ENCODE measurements at places on chromosomes 3 and 15.

DNA sequence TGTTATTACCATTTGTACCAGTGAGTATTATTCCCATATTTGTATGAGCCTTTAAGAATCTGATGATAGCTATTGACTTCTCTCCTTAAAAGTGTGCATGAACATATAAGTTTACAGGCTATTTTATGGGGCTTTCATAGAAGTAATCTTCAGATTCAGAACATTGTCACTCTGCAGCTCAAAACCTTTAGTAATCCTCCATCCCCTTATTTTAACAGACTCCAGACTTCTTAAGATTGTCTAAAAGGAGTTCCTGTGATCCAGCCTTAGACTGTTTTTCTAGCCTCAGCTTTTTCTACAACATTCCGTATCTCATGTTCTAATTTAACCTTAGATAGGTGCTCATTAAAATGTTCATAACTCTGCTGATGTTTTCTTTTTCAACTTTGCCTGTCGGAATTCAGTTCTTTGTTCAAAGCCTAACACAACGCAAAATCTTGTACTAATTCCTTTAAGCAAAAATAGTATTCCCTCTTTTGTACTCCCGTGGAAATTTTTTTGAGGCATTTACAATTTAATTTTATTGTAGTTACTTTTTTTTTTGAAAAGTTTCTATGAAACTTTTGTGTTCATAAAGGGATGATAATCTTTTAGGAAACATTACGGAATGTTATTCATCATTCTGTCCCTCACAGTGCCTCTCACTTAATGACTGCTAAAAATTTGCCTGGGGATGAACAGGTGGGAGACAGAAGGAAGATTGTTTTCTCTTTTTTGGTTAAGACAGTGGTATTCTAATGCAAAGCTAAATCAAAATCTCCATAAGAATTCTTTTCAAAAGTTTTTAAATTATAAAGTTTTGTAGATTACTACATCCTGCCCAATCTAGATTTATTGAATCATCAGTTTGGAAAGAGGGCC lies 38.7 kb upstream of the UTS2B start:
- DNase-seq = no peak

DNA sequence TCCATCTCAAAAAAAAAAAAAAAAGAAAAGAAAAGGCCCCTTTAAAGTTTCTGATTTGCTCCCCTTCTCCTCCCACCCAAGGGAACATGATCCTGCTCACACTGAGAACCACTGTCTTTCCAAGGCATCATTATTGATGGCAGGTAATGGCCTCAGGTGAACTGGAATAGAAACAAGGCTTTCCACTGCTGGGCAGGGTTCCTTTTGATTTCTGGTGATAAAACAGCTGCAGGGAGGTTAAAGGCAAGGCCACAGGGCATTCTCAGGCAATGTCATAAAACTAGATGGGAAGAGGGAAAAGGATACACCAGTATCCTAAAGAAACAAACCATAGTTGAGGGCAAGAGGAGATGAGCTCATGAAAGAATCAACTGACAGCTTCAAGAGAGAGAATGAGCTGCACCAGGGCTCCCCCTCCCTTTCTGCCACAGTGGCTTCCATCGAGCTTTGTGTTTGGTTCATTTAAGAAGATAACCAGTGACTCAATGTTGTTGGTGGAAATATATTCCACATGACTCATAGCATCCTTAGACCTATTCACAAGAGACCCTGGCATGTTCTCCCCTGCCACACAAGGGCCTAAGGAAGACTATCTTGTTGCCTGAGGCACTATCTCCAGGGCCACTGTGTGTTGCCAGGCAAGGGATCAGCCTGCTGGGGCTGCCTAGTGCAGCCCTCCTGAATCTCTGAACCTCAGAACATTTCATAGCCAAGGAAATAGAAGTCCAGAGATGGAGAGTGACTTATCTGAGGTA lies 86.4 kb downstream of the WDR76 start:
- no peak for DNase-seq

GRCh38 chr3:170467007-170467406 lies 48.3 kb downstream of the CLDN11 start:
- no peak for DNase-seq

- DNase-seq = no peak
Observed at GRCh38 chr3:17605032-17605431, 137.4 kb downstream of the TBC1D5 start.
